Stimulated activated CD4-positive, alpha-beta T cell treated with anti-CD3 and anti-CD28 coated beads, Interleukin-15, amount 100 ng/mL, for 48 hours (primary cell): ENCODE measurements at places on chromosomes 3 and 15.

DNA sequence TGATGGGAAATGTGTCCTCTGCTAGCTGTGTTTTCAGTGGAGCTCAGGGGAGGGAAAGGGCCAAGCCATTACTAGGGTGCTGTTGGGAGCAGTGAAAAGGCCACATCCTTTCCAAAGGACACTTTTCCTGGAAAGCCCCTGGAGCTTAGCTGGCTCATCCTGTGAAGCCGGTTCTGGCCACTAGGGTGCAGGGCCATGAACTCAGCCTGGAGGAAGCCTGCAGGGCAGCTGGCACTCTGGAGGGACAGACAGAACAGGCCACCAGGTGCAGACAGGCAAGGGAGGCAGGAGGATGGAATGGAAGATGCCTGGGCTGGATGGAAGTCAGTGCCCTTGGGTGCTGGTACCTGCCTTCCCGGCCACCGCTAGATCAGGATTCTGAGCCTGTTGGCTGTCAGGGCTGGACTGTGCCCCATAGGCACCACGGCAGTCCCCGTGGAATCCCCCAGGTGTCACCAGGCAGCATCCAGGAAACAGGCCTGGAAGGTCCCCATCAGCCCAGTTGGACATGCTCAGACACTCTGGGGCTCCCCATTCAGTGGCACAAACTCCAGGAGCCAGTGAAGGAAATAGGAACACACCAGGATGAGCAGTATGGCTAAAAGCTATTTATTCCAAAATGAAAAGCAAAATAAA lies 76.2 kb upstream of the C2CD4B start:
- DNase-seq, result no peak

GRCh38 chr3:46970391-46971091 lies 6.0 kb downstream of the CCDC12 start:
- DNase-seq, result no peak

- DNase-seq, result no peak
These were observed 103.1 kb downstream of the TLE3 start for GRCh38 chr15:69994429-69995205.

DNA sequence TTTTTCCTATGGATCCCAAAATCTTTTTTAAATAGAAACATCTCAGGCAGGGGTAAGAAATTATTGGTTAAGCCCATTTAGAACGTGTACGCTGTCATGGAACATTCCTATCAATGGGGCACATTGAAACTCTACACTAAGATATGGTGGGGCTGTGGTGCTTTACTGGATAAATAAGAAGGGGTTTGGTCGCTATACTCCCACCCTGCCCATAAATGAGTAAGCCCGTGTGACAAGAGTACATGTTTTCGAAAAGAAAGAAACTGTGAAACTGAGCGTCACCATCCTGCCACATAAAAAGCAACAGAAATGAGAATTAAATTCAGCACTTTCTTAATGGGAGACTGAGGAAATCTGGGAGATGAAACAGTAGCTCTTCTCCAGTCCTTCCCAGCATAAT lies 929.7 kb upstream of the CFAP20DC start:
- peak; percentile 17 for DNase-seq

DNA sequence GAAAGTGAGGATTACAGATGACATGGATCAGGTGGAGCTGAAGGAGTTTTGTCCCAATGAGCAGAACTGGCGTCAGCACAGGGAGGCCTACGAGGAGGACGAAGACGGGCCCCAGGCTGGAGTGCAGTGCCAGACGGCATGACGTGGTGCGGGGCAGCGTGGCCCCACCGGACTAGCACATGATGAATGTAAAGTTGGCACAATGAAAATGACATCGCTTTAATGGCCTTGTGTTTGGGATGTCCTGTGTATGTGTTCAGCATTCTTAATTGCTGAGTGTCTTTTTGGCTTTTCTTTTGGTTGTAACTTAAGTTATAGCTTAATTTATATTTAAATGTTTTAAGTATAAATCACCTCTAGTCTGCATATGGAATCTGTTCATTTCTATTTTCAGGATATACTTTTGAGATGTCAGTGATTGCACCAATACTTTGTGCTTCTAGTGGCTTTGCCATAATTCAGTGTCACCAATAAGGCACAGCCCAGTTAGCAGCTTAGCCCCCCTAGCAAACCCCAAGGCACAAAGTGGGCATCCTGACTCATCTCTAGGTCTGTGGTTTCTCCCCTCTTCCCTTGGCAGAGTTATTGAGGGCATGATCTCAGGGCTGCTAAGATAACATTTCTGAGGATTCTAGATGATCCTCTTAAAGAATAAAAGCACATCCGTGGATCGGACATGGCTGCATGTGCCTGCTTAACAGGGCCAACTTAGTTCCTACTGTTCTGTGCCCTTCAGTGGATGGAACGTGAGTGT lies 16.1 kb downstream of the DNAJA4 start:
- DNase-seq, result no peak

DNA sequence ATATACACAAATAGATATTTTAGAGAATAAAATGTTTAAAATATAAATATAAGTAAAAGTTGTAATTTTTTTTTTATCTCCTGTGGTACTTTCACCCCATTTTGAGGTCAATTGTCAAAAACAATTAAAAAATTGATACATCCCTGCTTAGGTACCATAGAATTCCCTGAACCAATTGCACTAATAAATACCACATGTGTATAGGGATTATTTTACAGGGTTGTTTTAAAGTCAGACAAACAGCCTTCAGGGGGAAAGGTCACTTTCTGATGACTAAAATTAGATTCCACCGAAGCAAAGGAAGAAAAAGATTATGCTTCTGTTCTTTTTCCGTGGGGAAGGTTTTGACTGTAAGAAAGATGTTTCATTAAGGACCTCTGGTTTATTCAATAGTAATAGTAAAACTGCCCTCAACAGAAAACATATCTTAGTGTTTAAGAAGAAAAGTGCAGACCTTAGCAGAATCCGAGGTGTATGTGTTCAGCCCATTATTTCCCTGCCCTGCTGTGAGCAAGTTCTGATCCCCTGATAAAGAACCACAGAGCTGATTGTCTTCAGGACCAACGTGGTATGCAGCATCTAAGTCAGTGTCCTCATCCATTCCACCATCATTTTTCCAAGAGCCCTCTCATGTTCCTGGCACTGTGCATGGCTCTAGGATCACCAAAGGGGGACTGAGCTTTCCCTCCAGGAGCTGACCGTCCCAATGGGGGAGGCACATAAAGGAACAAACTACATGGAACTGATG lies 132.9 kb upstream of the IL12A start:
- DNase-seq, result no peak

DNA sequence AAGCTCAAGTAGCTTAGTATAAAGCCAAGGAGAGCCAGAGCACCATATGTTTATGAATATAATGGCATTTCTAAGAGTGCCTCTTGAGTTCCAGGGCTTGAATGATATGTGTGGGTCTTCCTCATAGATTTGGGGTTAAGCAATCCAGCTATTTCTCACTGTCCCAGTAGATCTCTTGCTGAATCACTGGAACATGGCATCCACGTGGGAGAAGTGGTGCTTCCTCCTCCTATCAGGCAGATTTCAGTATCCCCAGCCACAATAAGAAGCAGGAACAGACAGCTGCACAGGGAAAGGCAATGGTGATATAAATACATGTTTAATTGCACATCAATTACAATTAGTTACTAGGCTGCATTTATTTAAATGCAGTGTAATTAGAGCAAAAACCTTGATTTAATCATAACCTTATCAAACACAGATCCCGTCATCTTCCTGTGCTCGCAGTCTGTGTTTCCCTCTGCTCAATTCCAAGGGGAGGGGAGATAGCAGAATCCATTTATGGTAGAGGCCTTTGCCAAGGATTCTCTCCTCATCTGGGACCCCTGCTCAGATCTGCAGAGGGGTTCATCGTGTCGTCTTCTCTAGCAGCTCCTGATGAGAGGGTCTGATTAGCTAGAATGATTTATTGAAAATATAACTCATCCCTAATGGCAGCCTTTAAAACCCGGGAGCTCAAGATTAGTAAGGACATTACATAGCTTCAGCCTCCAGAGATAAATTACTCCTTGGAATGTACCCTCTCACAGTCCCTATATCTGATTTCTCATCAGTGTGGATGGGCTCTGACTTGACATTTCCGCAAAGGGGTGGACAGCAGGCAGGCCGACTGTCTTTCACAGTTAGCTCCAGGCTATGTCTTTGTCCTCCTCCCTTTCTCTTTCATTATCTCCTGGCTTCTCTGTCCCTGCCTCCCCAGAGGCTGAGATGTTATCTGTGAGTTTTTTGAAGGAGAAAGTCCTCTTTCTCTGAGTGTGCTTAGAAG lies 775.9 kb downstream of the AGBL1 start:
- no peak for DNase-seq

DNA sequence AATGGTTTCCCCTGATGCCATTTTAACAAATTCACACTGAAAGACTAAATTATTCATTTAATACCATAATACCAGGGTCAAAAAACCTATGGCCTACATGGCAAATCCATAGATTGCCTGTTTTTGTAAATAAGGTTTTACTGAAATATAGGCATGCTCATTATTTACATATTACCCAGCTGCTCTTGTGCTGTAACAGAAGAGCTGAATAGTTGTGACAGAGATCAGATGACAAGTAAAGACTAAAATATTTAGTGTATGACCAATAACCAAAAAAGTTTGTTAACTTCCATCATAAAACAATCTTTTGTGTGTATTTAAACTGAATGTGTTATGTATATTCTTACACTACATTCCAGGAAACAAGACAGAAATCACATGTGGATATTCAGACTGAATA lies 60.2 kb downstream of the DENND4A start:
- no peak for DNase-seq

DNA sequence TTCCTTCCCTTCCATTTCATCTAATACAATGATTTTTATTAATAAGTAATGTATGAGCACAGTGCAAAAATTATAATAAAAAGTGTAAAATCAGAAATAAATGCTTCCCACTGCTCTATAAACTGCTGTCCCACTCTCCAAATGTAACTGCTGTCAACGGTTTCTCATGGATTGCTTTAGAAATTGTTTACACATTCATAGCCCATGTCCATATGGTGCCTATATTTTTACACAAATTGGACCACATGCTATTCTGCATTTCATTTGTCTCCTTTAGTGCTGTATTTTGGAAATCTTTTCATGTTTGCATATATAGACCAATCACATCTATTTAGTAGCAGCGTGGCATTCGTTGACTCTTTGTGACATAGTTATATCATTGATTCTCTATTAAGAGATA lies 164.7 kb upstream of the SLCO3A1 start:
- DNase-seq, result no peak

- DNase-seq, result no peak
These were observed 2.1 kb upstream of the ANXA2 start for GRCh38 chr15:60399931-60400330.

- DNase-seq, result no peak
These were observed 40.7 kb upstream of the LYZL4 start for GRCh38 chr3:42451116-42451515.

DNA sequence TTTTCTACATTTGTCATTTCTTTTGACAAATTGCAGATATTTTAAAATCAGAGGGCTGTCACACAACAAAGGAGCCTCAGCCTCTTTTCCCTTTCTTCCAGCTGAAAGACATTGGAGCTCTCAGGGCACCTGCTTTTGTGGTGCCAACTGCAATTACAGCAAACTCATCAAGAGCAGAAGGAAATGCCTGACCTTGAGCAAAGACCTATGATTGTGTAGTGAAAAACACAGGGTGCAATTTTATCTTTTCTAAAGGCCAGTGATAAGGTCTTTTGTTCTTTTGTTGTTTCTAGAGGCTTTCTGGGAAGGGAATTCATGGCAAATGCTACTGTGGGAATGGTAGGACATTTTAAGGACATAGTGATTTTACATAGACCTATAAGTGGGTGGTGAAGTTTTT lies 214.3 kb downstream of the OXSM start:
- DNase-seq, result no peak

DNA sequence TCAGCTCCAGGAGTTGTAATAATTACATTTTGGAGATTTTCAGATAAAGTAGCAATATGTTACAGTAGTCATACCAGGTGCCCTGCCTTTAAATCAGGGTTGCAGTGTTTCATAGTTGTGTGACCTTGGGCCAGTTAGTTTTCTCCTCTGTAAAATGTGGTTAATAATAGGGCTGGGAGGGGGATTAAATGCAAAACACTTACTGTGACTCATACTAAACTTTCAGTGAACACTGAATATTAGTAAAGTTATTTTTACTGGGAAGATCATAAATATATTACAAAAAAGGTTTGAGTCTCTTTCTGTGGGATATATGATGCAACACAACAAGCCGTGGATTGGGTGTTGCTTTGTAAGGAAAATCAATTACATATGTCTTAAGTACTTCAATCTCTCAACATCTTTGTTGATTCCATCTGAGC lies 1.1 kb upstream of the EBLN2 start:
- DNase-seq, result no peak

- DNase-seq, result no peak
These were observed 31.4 kb upstream of the SEC13 start for GRCh38 chr3:10352146-10352911.

GRCh38 chr3:13081603-13082360 lies 8.6 kb upstream of the IQSEC1 start:
- DNase-seq, result no peak

DNA sequence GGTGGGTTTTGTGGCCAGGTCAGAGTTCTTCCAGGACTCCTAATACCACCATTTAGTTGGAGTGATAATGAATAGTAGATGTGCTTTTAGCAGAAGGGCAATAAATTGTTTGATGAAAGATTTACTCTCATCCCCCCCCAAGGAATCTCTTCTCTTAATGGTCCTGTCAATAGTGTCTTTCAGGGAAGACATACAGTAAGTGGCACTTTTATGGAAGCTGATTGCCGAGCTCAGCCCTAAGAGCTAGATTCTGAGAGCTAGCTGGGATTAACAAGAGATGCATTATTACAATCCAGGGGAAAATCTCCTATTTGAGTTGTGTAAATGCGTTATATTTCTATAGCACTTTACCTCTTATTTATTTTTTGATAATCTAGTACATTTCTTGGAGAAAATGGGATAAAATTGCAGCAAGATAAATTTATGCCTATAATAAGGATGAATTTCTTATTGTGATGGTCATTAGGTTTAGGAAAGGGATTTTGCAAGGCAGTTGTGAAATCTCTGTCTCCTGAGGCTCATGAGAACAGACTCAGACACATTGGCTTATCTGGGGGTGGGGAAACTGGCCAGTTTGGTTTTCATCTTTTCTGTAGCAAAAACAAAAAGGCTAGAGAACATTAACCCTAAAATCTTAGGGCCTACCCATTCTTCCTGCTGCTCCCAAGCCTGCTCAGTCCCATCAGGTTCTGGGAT lies 41.6 kb upstream of the CLSTN2 start:
- no peak for DNase-seq

- no peak for DNase-seq
These were observed 80.9 kb downstream of the LRRC3B start for GRCh38 chr3:26703519-26703918.

DNA sequence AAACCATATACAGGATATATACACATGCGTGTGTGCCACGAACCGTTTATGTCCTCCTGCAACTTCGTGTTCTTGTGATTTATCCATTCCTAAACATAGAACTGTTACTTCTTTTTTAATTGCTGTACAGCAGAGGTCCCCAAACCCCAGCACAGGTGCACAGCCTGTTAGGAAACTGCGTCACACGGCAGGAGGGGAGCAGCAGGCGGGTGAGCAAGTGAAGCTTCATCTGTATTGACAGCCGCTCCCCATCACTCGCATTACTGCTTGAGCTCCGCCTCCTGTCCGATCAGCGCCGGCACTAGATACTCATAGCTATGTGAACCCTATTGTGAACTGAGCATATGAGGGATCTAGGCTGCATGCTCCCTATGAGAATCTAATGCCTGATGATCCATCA lies 34.9 kb upstream of the NRROS start:
- DNase-seq, result peak; percentile 48

- peak; percentile 64 for DNase-seq
These were observed 36.3 kb upstream of the FBXL22 start for GRCh38 chr15:63560741-63561448.
